ENCODE measurements at places on chromosomes 16 and 17.
A peak's percentile ranks its signal among the peaks of the same experiment; 100 is the strongest.

GRCh38 chr17:45147581-45148182 is 593 bp upstream of the HEXIM1 start:
- peak overlapping the region; percentile 96 for H3K27ac ChIP-seq
- H3K4me1 ChIP-seq: peaks cover 11% of the 10 kb centered on the region
- H3K4me3 ChIP-seq: peak overlapping the region; percentile 73
- no peaks in the 10 kb centered on the region for H3K27me3 ChIP-seq

GRCh38 chr16:14017886-14018285 is 53.2 kb upstream of the MRTFB start:
- no peaks in the 10 kb centered on the region for H3K36me3 ChIP-seq
- no peaks in the 10 kb centered on the region for H3K27me3 ChIP-seq
- peaks cover 9% of the 10 kb centered on the region for H3K4me1 ChIP-seq

- H3K27ac ChIP-seq: no peak overlapping the region
- H3K4me1 ChIP-seq: no peaks in the 10 kb centered on the region
- no peaks in the 10 kb centered on the region for H3K27me3 ChIP-seq
- H3K4me3 ChIP-seq: no peak overlapping the region
Measured at GRCh38 chr16:82263521-82264143, 93.6 kb upstream of the MPHOSPH6 start.

GRCh38 chr17:82065638-82066303 is at the start of gene DUS1L:
TSS of gene DUS1L (minus strand) at chr17:82065804. CDS start at chr17:82065059, 745 bp downstream.
- H3K27ac ChIP-seq: peak within 1 kb of the TSS; percentile 92
- H3K36me3 ChIP-seq: peaks cover 25% of the 10 kb centered on the region
- DNase-seq: no peak
- no peaks in the 10 kb centered on the region for H3K27me3 ChIP-seq
- H3K4me1 ChIP-seq: peaks cover 18% of the 10 kb centered on the region

- H3K36me3 ChIP-seq: no peaks in the 10 kb centered on the region
- H3K27me3 ChIP-seq: peaks cover 13% of the 10 kb centered on the region
- DNase-seq: no peak
- no peak overlapping the region for H3K27ac ChIP-seq
- no peak overlapping the region for H3K4me3 ChIP-seq
Measured at GRCh38 chr17:39628655-39629493, 2.1 kb downstream of the PPP1R1B start.

DNA sequence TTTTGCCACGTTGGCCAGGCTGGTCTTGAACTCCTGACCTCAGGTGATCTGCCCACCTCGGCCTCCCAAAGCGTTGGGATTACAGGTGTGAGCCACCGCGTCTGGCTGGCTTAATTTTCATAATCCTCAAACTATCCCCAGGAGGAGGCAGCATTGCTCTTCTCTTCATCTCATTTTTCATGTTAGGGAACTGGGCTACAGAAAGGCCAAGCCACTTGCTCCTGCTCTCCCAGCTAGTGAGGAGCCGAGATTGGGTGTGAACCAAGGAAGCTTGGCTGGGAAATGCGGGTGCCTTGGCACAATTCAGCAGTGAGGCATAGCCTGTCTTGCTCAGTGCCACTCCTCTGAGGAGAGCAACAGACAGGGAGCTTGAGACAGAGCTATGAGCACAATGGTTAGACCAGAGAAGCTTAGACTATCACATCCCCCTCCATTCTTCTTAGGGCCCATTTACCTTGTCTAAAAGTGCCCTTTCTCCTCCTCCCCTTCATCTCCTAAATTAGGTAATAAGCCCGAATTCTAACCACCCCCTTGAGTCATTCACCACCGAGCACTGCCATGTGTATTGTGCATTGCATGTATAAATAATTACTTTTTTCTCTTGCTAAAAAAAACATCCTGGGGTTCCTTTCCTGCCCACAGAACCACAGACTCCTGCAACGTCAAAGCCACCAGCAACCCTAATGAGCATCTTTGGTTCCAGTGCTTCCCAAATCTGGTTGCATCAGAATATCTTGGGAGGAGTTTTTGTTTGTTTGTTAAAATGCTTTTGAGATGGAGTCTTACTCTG is 20.0 kb upstream of the KIF19 start:
- no peaks in the 10 kb centered on the region for H3K27me3 ChIP-seq
- H3K36me3 ChIP-seq: no peaks in the 10 kb centered on the region
- no peak for DNase-seq
- no peak overlapping the region for H3K27ac ChIP-seq
- H3K4me3 ChIP-seq: no peak overlapping the region

DNA sequence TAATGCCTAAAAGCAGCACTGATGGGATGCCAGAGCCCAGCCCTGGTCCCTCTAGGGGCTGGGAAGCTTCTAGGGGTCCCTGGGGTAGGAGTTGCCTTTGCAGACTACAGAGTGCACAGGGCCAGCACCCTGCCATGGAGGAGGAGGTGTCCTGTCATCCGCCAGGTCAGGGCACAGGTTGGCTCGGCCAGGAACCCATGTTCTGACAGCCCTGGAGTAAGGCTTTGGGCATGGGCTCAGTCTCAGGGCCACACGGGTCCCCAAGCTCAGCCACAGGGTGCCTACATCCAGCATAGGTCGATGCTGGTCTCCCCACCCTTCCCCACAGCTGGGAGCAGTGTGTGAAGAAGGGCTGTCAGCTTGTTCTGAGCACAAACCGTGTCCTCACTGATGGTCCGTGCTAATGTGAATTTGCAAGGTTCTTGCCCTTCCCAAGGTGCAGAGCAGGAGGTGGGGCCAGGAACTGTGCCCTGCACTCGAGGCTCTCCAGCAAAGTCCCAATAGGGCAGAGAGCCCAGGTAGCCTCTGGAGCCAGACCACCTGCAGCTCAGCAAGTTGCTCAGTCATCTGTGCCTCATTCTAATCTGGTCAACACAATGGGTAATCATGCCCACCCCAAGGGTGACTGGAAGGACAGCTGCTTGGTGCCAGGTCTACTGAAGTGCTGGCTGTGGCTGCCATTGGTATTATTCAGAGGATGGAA is 72.8 kb downstream of the AMFR start:
- H3K4me3 ChIP-seq: no peak overlapping the region
- DNase-seq: peak; percentile 38
- no peaks in the 10 kb centered on the region for H3K27me3 ChIP-seq
- no peaks in the 10 kb centered on the region for H3K36me3 ChIP-seq
- H3K4me1 ChIP-seq: peaks cover 5% of the 10 kb centered on the region

DNA sequence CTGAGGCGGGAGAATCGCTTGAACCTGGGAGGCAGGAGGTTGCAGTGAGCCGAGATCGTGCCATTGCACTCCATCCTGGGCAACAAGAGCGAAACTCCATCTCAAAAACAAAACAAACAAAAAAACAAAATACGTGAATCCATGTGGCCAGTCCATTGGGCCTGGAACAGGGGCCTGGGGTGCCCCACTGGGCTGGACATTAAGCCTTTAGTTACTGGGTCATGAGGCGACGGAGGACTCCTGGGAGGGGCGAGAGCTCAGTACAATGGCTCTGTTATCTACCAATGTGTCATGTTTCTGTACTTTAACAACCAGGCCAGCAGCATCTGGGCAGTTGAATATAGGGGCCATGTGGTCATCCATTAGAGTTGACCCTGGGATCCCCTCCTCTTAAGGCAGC is 18.9 kb upstream of the CLEC18A start:
- peaks cover 47% of the 10 kb centered on the region for H3K4me1 ChIP-seq
- H3K27me3 ChIP-seq: no peaks in the 10 kb centered on the region
- H3K36me3 ChIP-seq: peaks cover 85% of the 10 kb centered on the region
- H3K27ac ChIP-seq: peak overlapping the region; percentile 97
- no peak for DNase-seq

DNA sequence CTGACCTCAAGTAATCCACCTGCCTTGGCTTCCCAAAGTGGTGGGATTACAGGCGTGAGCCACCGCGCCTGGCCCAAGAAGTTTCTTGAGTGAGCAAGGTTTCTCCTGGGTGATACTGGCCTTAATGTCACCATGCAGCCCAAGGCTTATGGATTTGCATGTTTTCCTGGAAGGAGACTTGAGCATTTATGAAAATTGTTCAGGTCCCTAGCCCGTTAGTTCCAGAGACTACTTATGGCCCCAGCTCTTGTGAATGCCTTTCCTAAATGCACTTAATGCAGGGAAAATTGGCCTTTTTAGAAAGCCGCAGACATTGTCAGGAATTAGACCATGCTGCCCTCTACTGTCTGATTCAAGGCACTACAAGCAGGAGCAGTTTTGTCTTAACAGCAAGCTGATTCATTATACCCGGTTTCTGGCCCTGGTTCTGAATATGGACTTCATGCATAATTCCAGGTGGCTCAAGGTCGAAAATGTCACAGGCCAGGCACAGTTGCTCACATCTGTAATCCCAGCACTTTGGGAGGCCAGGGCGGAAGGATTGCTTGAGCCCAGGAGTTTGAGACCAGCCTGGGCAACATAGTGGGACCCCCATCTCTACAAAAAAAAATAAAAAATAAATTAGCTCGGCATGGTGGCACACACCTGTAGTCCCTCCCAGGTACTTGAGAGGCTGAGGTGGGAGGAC is 91.3 kb downstream of the SNX29 start:
- peaks cover 4% of the 10 kb centered on the region for H3K36me3 ChIP-seq
- H3K4me3 ChIP-seq: no peak overlapping the region
- peak; percentile 82 for DNase-seq
- peaks cover 11% of the 10 kb centered on the region for H3K4me1 ChIP-seq
- H3K27me3 ChIP-seq: no peaks in the 10 kb centered on the region

- H3K36me3 ChIP-seq: no peaks in the 10 kb centered on the region
- no peaks in the 10 kb centered on the region for H3K27me3 ChIP-seq
- no peak overlapping the region for H3K27ac ChIP-seq
- no peaks in the 10 kb centered on the region for H3K4me1 ChIP-seq
- DNase-seq: no peak
Measured at GRCh38 chr17:58446086-58446485, 28.8 kb upstream of the RNF43 start.

DNA sequence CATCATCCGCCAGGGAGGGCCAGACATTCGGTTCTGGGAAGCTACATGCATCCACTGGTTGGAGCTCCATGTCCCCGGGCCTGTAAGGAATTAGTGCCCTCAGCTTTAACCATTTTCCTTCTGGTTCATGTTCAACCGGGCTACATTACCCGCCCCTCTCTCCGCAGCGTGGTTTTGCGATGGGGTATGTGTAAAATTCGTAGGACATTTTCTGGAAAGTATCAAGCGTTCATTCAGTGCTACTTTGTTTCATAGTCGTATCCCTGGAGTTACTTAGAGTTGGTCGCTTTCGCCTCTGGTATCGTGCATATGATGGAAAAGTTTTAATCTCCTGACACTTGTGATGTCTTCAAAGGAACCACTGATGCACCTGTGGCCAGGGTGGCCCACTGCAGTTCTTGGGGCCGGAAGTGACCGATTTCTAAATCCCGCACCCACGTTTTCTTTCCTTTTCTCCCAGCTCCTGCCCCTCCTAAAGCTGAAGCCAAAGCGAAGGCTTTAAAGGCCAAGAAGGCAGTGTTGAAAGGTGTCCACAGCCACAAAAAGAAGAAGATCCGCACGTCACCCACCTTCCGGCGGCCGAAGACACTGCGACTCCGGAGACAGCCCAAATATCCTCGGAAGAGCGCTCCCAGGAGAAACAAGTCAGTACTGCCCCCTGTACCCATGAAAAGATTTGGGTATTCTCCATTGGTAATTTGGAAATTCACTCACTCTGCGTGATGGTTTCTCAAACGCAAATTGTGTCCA is 637 bp downstream of the RPL23A start:
- peak overlapping the region; percentile 98 for H3K27ac ChIP-seq
- H3K4me3 ChIP-seq: peak overlapping the region; percentile 82
- DNase-seq: no peak
- H3K4me1 ChIP-seq: peaks cover 15% of the 10 kb centered on the region
- peaks cover 26% of the 10 kb centered on the region for H3K36me3 ChIP-seq

- no peaks in the 10 kb centered on the region for H3K27me3 ChIP-seq
- no peak for DNase-seq
Measured at GRCh38 chr16:83942815-83943515, 10.1 kb upstream of the OSGIN1 start.

DNA sequence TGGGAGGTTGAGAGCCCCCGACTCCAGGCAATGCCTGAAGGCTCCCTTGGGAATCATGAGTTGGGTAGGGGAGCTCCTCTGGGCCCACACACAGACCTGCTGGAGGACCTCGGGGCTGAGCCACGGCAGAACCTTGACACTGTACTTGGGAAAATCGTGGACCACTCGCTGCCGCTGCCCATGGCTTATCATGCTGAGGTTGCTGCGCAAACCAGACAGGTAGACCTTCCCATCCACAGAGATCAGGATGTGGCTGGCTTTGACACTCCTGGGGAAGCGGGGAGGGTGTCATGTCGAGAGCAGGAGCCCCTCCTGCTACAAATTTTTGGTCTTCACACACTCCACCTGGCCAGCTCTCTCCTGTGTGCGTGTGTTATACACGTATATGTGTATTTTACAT is 7.2 kb upstream of the LIMD2 start:
- H3K4me3 ChIP-seq: no peak overlapping the region
- H3K27me3 ChIP-seq: no peaks in the 10 kb centered on the region
- peaks cover 85% of the 10 kb centered on the region for H3K36me3 ChIP-seq
- no peak overlapping the region for H3K27ac ChIP-seq
- no peak for DNase-seq

DNA sequence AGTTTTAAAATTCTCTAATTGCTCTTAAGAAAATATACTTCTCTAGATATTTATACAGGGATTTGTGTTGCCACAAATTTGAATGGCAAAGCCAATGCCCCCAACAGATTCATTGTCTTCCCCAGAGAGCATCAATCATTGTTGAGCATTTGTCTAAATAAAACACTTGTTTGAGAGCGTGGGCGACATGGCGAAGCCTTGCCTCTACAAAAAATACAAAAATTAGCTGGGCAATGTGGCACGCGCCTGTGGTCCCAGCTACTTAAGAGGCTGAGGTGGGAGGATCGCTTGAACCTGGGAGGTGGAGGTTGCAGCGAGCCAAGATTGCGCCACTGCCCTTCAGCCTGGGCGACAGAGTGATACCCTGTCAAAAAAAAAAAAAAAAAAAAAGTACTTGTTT is 13.4 kb upstream of the SRSF1 start:
- no peaks in the 10 kb centered on the region for H3K4me1 ChIP-seq
- H3K4me3 ChIP-seq: no peak overlapping the region
- H3K36me3 ChIP-seq: no peaks in the 10 kb centered on the region
- no peaks in the 10 kb centered on the region for H3K27me3 ChIP-seq
- no peak overlapping the region for H3K27ac ChIP-seq
- DNase-seq: no peak

- no peaks in the 10 kb centered on the region for H3K36me3 ChIP-seq
Measured at GRCh38 chr17:4566785-4567184, 6.4 kb upstream of the GGT6 start.

DNA sequence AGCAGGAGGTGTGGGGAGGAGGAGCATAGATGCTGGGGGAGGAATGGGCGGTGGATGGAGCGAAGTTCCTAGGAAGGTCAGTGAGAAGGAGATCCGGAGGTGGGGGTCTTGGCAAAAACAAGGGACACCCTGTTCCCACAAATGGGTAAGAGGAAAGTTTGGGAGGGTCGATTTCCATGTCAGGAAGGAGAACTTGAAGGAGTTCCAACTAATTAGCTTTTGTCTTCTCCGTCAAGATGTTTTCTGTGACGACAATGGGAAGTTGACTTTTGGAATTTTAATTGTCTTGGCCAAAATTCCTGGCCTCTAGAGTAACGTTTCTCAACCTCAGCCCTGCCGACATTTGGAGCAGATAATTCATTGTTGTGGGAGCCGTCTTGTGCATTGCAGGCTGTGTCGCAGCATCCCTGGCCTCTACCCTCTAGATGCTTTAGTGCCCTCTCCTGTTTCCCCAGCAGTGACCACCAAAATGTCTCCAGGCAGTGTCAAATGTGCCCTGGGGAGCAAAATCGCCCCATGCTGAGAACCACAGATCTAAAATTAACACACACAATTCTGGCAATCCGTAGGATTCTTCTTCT is 97.1 kb downstream of the PITPNC1 start:
- H3K27ac ChIP-seq: no peak overlapping the region
- no peaks in the 10 kb centered on the region for H3K27me3 ChIP-seq
- DNase-seq: no peak
- no peak overlapping the region for H3K4me3 ChIP-seq

GRCh38 chr16:86403541-86404163 is 106.7 kb upstream of the FOXF1 start:
- no peaks in the 10 kb centered on the region for H3K27me3 ChIP-seq
- H3K4me3 ChIP-seq: no peak overlapping the region
- no peaks in the 10 kb centered on the region for H3K4me1 ChIP-seq
- no peak for DNase-seq

Data from ascending aorta (tissue), 2 donors.